ENCODE measurements at places on chromosomes 3 and 15.

DNA sequence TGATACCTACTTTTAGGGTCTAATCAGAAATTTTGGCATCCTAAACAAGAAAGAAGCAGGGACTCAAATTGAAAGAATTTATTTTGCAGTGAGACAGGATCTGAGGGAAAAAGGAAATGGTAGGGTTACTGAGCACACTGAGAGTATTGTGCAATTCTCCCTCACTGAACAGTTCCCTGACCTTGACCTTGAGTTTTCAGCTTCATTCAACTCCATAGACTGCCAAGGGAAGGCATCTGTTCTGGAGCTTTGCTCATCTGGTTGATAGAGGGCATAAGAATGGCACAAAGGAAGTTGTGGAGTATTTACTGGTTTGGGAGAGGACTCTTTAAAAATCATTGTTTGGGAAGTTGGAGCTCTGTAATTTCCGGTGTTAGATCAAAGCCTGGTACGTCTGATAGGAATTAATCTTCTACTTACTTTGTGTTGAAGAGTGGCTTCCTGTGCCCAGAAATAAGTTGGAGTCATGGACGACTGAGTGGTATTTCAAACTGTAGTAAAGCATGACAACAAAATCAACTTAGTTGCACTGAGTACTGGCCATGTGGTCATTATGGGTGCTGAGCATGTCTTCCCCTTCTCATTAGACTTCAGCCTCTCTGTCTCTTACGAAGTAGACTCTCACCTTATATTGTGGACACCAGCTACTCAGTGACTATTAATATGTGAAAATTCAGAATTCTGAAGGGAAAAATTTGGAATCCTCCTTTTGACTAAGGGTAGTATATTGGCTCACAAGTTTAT lies 40.8 kb downstream of the CLDN1 start:
- DNase-seq = no peak

DNA sequence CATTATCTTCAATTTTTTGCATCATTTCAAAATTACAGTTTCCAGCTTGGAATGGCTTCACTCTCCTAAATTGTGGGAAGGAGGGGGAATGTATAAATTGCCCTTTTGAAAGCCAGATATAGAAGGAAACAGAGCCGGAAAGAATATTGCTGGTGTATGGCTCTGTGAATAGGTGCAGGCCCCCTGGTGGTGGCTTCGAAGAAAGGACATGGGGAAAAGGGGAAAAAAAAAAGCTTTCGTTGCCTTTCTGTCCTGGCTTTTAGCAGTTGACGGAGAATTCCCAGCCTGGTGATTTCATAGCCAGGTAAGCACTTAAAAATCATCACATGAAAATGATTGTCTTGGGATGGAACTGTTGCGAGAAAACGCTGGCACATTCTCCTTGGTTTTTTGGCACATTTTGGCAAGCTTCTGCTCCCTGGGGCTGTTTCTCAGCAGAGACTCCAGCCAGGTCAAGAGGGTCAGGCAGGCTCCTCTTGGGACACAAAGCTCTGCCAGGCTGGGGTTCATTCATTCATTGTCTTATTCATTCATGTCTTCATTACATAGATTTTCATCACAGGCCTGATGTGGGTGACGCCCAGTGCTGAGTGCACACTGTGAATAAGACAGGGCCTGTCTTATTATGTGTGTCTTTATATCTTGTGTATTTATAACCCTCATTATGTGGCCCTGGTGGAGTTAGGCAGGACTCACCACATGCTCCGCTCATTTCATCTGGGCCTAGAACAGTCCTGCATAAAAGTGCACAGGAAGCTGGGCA lies 300.0 kb upstream of the TPM1 start:
- no peak for DNase-seq

DNA sequence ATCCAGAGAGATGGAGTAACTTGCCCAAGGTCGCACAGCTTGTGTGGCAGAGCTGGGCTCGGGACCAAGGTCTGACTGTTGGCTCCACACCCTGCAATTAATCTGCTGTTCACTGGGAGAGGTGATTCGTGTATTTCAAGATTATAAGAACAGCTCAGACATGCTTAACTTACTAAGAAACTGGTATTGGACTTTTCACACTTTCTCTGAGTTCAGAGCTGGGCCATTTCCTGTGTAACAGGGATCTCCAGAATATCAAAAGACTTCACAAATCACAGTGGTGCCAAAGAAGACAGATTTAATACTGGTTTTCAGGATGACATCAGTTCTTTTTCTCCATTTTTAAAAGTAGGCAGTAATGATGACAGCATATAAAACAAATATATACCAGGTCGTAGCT lies 156.8 kb upstream of the UBE2E1 start:
- no peak for DNase-seq

GRCh38 chr3:114307222-114307830 lies 13.5 kb downstream of the TIGIT start:
- DNase-seq = no peak

DNA sequence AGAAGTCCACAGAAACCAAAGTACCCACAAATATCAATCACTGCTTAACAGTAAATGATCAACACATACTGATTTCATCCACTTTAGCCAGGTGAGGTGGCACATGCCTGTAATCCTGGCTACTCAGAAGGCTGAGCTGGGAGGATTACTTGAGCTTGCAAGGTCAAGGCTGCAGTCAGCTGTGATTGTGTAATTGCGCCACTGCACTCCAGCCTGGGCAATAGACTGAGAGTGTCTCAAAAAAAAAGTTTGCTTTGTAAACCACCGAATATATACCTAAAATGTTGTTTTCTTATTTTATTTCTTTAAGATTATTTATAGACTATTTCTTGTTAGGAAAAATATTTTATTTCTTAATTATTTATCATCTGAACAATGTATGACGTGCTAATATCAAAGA lies 8.7 kb upstream of the ATP13A4 start:
- no peak for DNase-seq

GRCh38 chr15:48905847-48906246 lies 27.9 kb downstream of the EID1 start:
- DNase-seq = no peak

DNA sequence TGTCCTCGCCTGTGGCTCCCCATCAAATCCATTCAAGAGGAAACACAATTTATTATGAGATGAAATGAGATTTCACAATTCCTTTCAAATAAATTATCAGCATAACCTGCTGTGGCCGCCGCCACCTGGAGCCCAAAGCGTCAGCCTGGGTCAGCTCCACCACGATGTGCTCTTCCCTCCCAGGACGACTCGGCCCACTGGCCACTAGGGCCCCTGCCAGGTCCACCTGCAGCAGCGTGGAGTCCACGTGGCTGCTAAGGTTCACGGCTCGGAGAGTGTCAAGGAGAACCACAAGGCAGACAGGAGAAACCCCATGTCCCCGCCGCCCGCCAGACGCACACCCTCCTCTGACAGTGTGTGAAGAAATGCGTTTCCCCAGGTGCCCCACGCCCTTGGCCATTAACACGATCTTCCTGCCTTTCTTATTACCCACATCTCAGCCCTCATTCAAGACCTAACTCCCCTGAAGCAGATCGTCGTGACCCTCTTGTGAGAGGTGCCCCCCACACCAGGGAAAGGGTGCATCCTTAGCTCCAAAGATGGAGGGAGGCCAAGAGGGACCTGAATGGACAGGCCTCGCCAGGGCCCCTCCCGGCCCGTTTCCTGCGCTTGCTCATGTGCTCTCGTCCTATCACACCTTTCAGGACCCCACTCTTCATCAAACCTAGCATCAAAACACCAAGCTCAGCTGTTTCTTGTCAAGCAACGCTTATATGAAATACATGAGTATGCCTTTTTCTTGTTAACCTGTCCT lies 80.6 kb downstream of the OCA2 start:
- DNase-seq = no peak

GRCh38 chr15:74840851-74841775 lies 1.8 kb downstream of the ULK3 start:
- DNase-seq = no peak

DNA sequence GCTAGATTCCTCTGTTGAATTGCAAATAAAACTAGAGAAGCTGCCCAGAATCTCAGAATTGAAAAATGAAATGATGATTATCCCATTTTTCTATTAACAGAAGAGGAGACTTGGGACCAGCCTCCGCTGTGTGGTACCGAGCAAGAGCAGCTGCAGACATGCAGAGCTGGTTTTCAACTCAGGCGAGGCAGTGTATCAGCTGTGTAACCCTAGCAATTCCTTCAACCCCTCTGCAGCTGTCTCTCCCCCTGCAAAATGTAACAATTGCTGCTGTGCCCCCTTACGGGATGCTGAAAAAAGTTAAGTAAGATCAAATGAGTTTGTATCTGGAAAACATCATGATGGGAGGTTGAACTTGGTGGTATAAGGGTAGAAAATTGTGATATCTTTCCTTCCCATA lies 98.5 kb upstream of the C3orf80 start:
- no peak for DNase-seq
